ENCODE measurements at places on chromosomes 7 and 10. TPM values are rescaled to one million over a fixed set of nuclear protein-coding genes. Genes with fewer than 3 reads are reported as not detected.
A peak's percentile ranks its signal among the peaks of the same experiment; 100 is the strongest.

GRCh38 chr10:128713471-128713870 lies 587.2 kb upstream of the MKI67 start:
- peaks cover 7% of the 10 kb centered on the region for H3K27me3 ChIP-seq
- no peak for DNase-seq
- H3K36me3 ChIP-seq = no peaks in the 10 kb centered on the region
- H3K4me1 ChIP-seq = no peaks in the 10 kb centered on the region
- H3K27ac ChIP-seq = no peak overlapping the region

DNA sequence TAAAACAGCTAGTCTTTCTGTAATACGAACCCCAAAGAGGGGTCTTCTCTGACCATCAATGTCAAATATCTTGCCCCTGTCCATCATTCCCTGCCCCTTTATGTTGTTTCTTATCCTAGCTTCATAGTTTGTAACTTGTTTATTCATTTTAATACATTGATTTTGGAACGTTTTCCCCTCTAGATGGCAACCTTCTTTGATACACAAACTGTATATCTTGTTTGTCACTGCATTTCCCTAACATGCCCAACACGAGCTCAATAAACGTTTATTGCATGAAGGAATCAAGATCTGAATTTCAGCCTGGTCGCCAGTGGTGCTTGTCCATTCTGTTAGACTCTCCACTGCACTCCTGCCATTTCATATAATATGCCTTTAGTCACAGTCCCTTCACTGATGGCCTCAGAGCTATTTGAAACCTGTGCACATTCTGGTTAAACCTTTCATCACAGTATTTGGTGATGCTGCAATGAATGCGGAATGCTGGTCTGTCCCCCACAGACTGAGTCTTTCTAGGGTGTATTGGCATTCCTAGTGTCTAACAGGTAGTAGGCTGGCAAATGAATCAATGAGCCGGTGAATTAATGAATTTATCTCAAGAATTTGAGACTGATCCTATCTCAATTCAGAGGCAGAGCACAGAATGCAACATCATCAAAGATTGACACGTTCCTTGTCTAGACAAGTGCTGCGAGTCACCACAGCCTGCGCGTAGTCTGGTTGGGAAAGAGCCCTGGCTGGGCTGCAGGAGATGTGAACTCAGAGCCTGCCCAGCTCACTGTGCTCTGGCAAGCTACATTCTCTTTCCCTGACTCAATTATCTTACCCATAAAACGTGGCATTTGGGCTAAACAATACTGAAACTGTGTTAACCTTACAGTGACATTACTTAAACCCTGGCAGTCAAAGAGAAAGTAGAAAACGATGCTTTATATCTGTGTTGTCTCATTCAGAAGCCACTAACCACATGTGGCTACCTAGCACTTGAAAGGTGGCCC lies 55.2 kb upstream of the FRMD4A start:
- H3K4me3 ChIP-seq = no peak overlapping the region
- peak overlapping the region; percentile 22 for H3K27ac ChIP-seq
- DNase-seq = peak; percentile 31
- peaks cover 12% of the 10 kb centered on the region for H3K36me3 ChIP-seq
- H3K4me1 ChIP-seq = peaks cover 77% of the 10 kb centered on the region

GRCh38 chr7:131595699-131596098 lies 39.3 kb upstream of the PODXL start:
- no peak overlapping the region for H3K4me3 ChIP-seq
- no peak overlapping the region for H3K27ac ChIP-seq
- no peak for DNase-seq
- no peaks in the 10 kb centered on the region for H3K4me1 ChIP-seq

- H3K4me3 ChIP-seq = no peak overlapping the region
- peaks cover 27% of the 10 kb centered on the region for H3K4me1 ChIP-seq
- H3K27me3 ChIP-seq = no peaks in the 10 kb centered on the region
- H3K27ac ChIP-seq = peak overlapping the region; percentile 72
- no peak for DNase-seq
- no peaks in the 10 kb centered on the region for H3K36me3 ChIP-seq
Observed at GRCh38 chr10:132253092-132253687, 54.6 kb downstream of the STK32C start.

- no peaks in the 10 kb centered on the region for H3K36me3 ChIP-seq
- no peak overlapping the region for H3K4me3 ChIP-seq
- no peak for DNase-seq
- peaks cover 21% of the 10 kb centered on the region for H3K27me3 ChIP-seq
Observed at GRCh38 chr7:29109899-29110298, 36.4 kb downstream of the CPVL start.

DNA sequence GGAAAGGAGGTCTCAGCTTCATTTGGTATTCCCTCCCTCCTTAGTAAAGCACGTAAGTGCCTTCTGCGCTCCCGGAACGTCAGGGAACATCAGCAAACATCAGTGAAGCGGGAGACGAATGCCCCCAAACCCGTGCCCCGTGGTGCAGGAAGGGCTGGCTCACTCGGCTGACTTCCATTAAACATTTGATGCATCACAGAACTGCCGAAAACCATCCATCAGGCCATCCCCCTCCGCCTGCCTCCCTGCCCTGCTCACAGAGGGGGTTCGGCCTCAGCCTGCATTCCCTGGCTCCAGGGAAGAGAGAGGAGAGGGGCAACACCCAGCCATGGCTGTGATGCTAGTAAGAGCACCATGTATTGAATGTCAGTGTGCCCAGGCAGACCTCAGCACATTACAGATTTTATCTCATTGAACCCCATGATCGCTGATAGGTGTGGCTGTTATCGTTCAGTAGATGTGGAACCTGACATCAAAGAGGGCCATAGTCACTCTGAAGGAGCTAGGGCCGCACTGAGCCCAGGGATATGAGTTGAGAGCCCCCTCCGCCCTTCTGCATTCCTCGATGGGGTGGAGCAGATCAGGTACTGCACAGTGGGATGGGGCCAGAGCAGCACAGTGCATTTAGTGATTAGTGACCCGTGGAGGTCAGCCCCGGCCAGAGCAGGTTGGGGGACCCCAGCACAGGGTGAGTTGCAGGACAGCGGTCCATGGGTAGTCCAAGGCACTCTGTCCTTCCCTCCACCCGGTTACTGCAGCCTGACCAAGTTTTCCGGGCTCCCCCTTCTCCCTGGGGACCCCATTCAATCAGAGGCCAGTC lies 146.4 kb downstream of the RPS24 start:
- H3K27me3 ChIP-seq = no peaks in the 10 kb centered on the region
- H3K4me3 ChIP-seq = no peak overlapping the region
- DNase-seq = no peak
- no peaks in the 10 kb centered on the region for H3K4me1 ChIP-seq
- no peaks in the 10 kb centered on the region for H3K36me3 ChIP-seq

GRCh38 chr10:104040382-104040781 lies 45.3 kb downstream of the COL17A1 start:
- no peaks in the 10 kb centered on the region for H3K36me3 ChIP-seq
- H3K4me3 ChIP-seq = no peak overlapping the region
- no peaks in the 10 kb centered on the region for H3K4me1 ChIP-seq
- no peaks in the 10 kb centered on the region for H3K27me3 ChIP-seq

- no peak overlapping the region for H3K4me3 ChIP-seq
- H3K27me3 ChIP-seq = peaks cover 4% of the 10 kb centered on the region
- no peaks in the 10 kb centered on the region for H3K4me1 ChIP-seq
Observed at GRCh38 chr10:77428691-77429395, 208.8 kb downstream of the KCNMA1 start.

GRCh38 chr7:28787106-28787505 lies 171.0 kb downstream of the TRIL start:
- no peaks in the 10 kb centered on the region for H3K4me1 ChIP-seq
- H3K27ac ChIP-seq = no peak overlapping the region
- no peak overlapping the region for H3K4me3 ChIP-seq
- H3K36me3 ChIP-seq = no peaks in the 10 kb centered on the region
- H3K27me3 ChIP-seq = peaks cover 4% of the 10 kb centered on the region
- DNase-seq = no peak

DNA sequence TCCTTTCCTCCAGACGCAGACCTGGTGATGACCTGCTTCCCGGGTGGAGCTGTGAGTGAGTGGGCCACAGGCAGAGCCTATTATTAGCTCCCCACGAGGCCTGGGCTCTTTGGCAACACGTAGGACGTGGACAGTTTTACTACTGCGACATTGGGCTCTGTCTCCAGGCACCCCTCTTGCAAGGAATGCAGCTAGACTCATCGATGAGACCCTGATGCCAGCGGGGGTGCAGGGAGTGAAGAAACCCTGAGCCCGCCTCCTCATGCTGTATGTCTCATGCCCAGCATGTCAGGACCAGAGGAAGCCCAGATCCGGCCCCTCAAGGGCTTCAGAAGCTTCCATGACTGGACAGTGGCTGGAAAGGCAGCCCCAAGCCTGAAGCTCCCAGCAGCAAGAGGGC lies 161.9 kb downstream of the TCERG1L start:
- no peak overlapping the region for H3K27ac ChIP-seq
- H3K36me3 ChIP-seq = no peaks in the 10 kb centered on the region
- no peaks in the 10 kb centered on the region for H3K4me1 ChIP-seq
- H3K4me3 ChIP-seq = no peak overlapping the region

DNA sequence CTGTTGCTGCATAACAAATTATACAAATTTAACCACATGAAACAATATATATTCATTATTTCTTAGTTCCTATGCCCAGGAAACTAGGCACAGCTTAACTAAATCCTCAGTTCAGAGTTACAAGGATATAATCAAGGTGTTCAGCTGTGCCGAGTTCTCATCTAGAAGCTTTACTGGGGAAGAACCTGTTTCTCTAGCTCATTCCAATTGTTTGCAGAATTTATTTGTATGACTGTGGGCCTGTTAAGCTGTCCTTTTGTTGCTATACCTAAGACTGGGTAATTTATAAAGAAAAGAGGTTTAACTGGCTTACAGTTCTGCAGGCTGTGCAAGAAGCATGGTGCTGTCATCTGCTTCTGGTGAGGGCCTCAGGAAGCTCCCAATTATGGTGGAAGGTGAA lies 21.8 kb upstream of the MDFIC start:
- no peak overlapping the region for H3K27ac ChIP-seq
- H3K36me3 ChIP-seq = no peaks in the 10 kb centered on the region
- no peaks in the 10 kb centered on the region for H3K4me1 ChIP-seq
- H3K4me3 ChIP-seq = no peak overlapping the region
- peaks cover 2% of the 10 kb centered on the region for H3K27me3 ChIP-seq
- no peak for DNase-seq

DNA sequence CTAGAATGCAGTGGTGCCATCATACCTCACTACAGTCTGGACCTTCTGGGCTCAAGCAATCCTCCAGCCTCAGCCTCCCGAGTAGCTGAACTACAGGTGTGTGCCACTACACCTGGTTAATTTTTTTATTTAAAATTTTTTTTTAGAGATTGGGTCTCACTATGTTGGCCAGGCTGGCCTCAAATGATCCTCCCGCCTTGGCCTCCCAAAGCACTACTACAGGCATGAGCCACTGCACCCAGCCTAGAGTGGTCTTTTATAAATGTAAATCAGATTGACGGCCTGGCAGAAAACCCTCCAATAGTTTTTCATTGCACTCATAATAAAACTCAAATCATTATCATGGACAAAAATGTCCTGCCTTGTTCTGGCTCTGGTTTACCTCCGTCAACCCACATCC lies 201.7 kb upstream of the PLXNA4 start:
- H3K36me3 ChIP-seq = peaks cover 4% of the 10 kb centered on the region
- no peak overlapping the region for H3K4me3 ChIP-seq
- H3K4me1 ChIP-seq = peaks cover 6% of the 10 kb centered on the region

- no peaks in the 10 kb centered on the region for H3K27me3 ChIP-seq
- no peak overlapping the region for H3K27ac ChIP-seq
- no peak for DNase-seq
- H3K36me3 ChIP-seq = no peaks in the 10 kb centered on the region
Observed at GRCh38 chr10:343231-344220, 208.3 kb downstream of the ZMYND11 start.

DNA sequence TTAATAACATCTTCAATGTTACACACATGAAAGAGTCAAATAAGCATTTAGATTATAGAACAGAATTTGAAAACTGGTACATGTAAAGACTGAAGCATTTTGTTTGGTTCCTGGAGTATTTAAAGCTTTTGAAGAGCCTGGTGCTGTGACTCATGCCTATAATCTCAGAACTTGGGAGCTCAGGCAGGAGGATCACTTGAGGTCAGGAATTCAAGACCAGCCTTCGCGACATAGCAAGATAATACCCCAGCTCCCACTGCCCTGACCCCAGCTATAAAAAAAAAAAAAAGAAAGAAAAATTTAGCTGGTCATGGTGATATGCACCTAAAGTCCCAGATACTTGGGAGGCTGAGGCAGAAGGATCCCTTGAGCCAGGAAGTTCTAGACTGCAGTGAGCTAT lies 87.8 kb downstream of the HDAC9 start:
- no peak overlapping the region for H3K27ac ChIP-seq
- H3K27me3 ChIP-seq = no peaks in the 10 kb centered on the region
- H3K36me3 ChIP-seq = no peaks in the 10 kb centered on the region
- no peaks in the 10 kb centered on the region for H3K4me1 ChIP-seq
- no peak overlapping the region for H3K4me3 ChIP-seq

DNA sequence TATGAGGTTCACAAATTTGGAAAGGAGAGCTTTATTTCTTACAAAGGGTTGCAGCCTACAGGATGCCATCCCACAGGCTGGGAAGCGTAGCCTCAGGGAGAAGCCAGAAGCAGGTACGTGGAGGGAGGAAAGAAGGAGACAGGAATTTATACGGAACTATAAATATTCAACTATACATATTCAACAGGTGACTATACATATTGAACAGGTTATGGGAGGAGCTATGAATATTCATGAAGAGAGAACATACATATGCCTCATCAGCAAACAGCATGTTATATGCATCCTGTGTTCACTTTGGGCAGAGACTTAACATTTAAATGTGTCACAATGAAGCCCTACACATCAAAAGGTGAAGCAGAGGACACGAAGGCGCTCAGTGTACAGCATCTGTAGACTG lies 40.5 kb upstream of the LMTK2 start:
- no peaks in the 10 kb centered on the region for H3K4me1 ChIP-seq
- no peak for DNase-seq
- no peaks in the 10 kb centered on the region for H3K27me3 ChIP-seq
- H3K27ac ChIP-seq = no peak overlapping the region
- no peaks in the 10 kb centered on the region for H3K36me3 ChIP-seq

GRCh38 chr10:78747401-78748234 lies 321.1 kb upstream of the ZMIZ1 start:
- no peak overlapping the region for H3K27ac ChIP-seq
- no peak for DNase-seq
- H3K4me3 ChIP-seq = no peak overlapping the region
- H3K4me1 ChIP-seq = peaks cover 15% of the 10 kb centered on the region
- peaks cover 7% of the 10 kb centered on the region for H3K27me3 ChIP-seq
- H3K36me3 ChIP-seq = no peaks in the 10 kb centered on the region

GRCh38 chr10:6151087-6151977 lies 51.4 kb upstream of the PFKFB3 start:
- DNase-seq = peak; percentile 63
- peaks cover 51% of the 10 kb centered on the region for H3K36me3 ChIP-seq
- peak overlapping the region; percentile 89 for H3K27ac ChIP-seq
- H3K4me3 ChIP-seq = peak overlapping the region; percentile 59
- no peaks in the 10 kb centered on the region for H3K27me3 ChIP-seq

- H3K4me3 ChIP-seq = no peak overlapping the region
- no peaks in the 10 kb centered on the region for H3K27me3 ChIP-seq
- no peak overlapping the region for H3K27ac ChIP-seq
- H3K36me3 ChIP-seq = no peaks in the 10 kb centered on the region
Observed at GRCh38 chr7:138354066-138354465, 106.0 kb upstream of the TRIM24 start.

GRCh38 chr10:129021594-129022304 lies 445.3 kb upstream of the MGMT start:
- no peaks in the 10 kb centered on the region for H3K27me3 ChIP-seq
- no peak overlapping the region for H3K4me3 ChIP-seq
- no peaks in the 10 kb centered on the region for H3K36me3 ChIP-seq
- H3K4me1 ChIP-seq = no peaks in the 10 kb centered on the region

Gene CALHM3
- total RNA-seq = 0.17 TPM

Gene GHRHR
- total RNA-seq = not detected

Gene COBL
- total RNA-seq = not detected

Gene SPDYE16
- 0.30 TPM for total RNA-seq

Gene ITGA8
- not detected for total RNA-seq

Gene EZH2
- total RNA-seq = 128 TPM

Gene GPR26
- total RNA-seq = not detected

Gene LOXL4
- not detected for total RNA-seq

Gene SSC4D
- 0.32 TPM for total RNA-seq

Gene LIPN
- total RNA-seq = not detected
